ENCODE measurements at places on chromosomes 16 and 17. TPM values are rescaled to one million over a fixed set of nuclear protein-coding genes. Genes with fewer than 3 reads are reported as not detected.

Gene LRRC75A
- total RNA-seq, result 47.9 TPM

Gene TMEM114
- not detected for total RNA-seq

Gene GRAPL
- 2.0 TPM for total RNA-seq

Gene PIK3R6
- total RNA-seq, result 1.3 TPM

Gene TBC1D28
- total RNA-seq, result 29.3 TPM

Gene GP1BA
- total RNA-seq, result 0.47 TPM

Gene KRT15
- total RNA-seq, result 5.8 TPM

Gene PRSS53
- total RNA-seq, result 6.1 TPM

Gene GGT6
- total RNA-seq, result 5.9 TPM

Gene ABCA6
- total RNA-seq, result 16.4 TPM

Gene PRSS8
- total RNA-seq, result 0.74 TPM

Gene CCL2
- total RNA-seq, result 4.4 TPM

Gene MYH3
- total RNA-seq, result 18.1 TPM

Gene PRR15L
- total RNA-seq, result 2.5 TPM

Gene G6PC1
- total RNA-seq, result 0.06 TPM
